ENCODE measurements at places on chromosomes 11 and 22.

GRCh38 chr11:66066751-66067150, 3.3 kb upstream of the PACS1 start:
- no peak for DNase-seq

- no peak for DNase-seq
Observed at GRCh38 chr11:17736579-17736893, 2.0 kb downstream of the KCNC1 start.

DNA sequence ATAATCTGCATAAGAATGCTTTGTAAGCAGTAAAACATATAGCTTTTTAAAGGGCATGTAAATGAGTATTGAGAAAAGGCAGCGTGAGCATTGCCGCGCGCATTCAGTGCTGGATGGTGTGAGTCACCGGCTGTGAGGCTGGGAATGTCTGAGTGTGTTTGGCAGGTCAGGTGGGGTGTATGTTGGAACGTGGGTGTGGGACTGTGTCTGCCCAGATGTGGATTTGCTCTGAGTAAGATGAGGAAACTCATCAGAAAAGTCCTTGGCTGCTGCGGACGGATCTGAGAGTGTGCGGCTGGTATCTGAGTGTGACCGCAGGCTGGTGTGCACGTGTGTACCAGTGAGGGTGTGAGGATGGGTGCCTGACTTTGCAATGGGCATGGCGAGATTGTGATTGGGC, 66.2 kb upstream of the NECTIN1 start:
- no peak for DNase-seq

DNA sequence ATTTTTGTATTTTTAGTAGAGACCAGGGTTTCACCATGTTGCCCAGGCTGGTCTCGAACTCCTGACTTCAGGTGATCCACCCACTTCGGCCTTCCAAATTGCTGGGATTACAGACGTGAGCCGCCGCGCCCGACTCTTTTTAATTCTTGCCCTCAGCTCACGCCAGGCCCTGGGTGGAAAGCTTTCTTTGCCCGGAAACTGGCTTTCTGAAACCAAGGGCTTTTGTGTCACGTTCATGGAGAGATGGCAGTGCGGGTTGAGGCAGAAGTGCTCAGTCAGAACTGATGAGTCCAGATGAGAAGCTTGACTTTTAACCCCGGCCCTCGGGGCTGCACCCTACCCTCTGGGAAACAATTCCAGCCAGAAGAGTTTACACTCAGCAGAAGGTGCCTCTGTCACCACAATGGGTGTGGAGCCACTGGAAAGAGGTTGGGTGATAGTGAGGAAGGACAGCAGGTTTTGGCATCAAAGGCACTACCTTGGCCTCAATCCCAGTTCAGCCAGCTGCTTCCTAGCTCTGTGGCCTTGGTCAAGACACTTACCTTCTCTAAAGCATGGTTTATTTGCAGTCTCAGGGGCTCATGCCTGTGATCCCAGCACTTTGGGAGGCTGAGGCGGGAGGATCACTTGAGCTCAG, 890 bp upstream of the ARFGAP3 start:
- no peak for DNase-seq

DNA sequence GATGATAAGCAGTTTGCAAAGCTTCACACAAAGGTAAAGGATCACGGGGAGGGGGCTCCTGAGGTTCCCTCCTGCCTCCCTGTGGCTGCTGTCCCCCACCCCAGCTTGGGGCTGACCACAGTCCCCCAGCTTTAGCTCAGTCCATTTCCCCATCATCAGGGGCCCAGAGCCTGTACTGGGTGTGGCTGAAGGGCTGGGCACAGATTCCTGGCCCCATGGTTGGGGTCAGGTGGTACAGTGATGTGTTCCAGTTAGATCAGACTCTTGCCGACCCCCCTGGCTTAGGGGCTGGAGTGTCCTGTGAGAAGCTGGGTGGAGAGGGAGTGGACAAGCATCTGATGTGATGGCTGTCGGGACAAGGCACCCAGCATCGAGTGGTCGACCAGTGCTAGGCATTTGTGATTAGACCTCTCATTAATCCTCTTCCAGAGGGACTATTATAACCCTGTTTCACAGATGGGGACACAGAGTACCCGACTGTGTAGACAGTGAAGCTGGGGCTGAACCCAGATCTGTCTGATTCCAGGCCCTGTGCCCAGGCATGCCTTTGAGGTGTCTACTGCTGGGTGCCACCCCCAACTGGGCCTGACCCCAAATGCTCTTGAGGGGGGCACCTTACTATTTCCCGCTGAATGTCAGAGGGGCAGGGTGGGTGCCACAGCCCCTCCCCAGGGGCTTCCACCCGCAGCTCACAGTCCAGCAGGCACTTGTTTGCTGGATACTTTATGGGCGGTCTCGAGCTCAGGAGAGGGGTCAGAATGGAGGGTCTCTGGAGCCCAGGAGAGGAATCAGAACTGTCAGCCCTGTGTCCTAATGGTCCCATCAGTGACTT, 4.3 kb downstream of the SHANK3 start:
- DNase-seq: no peak

DNA sequence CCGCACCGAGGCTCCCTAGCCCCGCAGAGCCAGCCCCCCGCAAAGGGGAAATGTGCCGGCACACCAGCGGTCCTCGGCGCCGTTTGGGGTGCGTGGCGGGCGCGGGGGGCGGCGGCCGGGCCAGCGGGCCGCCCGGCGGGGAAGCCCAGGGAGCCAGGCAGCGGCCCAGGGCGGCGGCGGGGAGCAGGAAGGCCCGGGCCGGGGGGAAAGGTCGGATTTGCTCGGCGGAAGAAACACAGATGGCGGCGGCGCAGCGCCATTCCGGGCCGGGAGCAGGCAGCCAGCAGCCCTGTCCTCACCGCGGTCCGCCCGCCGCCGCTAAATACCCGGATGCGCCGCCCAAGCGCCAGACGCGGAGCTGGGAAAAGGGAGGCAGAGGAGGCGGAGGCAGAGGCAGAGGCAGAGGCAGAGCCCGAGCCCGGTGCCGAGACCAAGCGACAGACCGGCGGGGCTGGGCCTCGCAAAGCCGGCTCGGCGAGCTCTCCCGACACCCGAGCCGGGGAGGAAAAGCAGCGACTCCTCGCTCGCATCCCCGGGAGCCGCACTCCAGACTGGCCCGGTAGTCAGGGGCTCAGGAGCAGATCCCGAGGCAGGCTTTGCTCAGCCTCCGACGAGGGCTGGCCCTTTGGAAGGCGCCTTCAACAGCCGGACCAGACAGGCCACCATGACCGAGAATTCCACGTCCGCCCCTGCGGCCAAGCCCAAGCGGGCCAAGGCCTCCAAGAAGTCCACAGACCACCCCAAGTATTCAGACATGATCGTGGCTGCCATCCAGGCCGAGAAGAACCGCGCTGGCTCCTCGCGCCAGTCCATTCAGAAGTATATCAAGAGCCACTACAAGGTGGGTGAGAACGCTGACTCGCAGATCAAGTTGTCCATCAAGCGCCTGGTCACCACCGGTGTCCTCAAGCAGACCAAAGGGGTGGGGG, 2.6 kb upstream of the GCAT start:
- DNase-seq: peak; percentile 41

GRCh38 chr11:44955015-44955738, 4.5 kb upstream of the TP53I11 start:
- no peak for DNase-seq

GRCh38 chr22:31244046-31244942, 32.2 kb downstream of the LIMK2 start:
- no peak for DNase-seq

GRCh38 chr22:44288913-44289312, 23.8 kb downstream of the SHISAL1 start:
- DNase-seq: no peak

- no peak for DNase-seq
Observed at GRCh38 chr22:37084385-37084784, 25.1 kb downstream of the TMPRSS6 start.
